ENCODE measurements at places on chromosomes 2 and 18.

DNA sequence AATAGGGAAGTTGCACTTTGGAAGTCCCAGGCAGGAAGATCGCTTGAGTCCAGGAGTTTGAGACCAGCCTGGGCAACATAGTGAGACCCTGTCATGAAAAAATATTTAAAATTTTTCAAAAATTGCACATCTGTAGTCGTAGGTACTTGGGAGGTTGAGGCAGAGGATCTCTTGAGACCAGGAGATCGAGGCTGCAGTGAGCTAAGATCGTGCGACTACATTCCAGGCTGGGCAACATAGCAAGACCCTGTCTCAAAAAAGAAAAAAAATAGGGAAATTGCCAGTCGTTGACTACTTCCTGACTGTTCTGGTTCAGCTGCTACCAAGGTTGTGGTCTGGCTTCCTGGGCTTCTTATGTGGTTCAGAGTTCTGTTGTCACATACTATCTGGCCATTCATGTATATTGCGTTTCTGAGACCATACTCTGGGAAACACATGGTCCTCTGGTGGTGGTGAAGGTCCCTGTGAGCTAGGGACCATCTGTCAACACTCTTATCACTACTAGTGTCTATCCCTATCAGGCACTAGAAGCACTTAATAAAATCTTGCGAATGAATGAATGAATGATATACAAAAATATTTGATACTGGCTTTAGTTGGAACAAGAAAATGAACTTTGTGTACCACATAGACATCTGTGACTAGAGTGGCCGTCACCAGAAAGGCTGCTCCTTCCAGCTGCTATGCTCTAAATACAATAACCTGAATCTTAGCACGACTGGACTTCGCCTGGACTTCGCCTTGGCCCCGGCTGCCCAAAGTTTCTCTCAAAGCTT lies 861 bp upstream of the KLHL23 start:
- DNase-seq = no peak

DNA sequence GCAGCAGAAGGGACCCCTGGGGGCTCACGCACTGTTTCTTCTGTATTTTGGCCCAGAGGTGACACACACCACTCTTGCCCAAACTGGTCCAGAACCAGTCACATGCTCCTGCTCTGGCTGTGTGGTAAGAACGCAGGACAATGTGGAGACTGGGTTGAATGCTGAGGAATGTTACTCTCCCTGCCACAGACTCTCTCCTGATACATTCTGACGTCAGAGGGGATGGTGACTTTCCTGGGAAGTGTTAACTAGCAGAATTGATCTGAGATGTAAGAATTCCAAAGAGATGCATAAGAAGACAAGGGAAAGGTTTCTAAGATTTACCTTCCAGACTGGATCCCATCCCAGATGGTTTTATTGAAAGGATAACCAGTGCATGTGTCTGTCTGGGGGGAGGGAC lies 100.8 kb downstream of the ASB1 start:
- DNase-seq = no peak

- DNase-seq = no peak
Measured at GRCh38 chr18:51941999-51942398, 398.0 kb upstream of the DCC start.

GRCh38 chr2:62383846-62384245 lies 122.1 kb downstream of the TMEM17 start:
- no peak for DNase-seq
